ENCODE measurements at places on chromosomes 7 and 10.

GRCh38 chr10:23695825-23696420 is 257.0 kb downstream of the OTUD1 start:
- DNase-seq, result no peak

DNA sequence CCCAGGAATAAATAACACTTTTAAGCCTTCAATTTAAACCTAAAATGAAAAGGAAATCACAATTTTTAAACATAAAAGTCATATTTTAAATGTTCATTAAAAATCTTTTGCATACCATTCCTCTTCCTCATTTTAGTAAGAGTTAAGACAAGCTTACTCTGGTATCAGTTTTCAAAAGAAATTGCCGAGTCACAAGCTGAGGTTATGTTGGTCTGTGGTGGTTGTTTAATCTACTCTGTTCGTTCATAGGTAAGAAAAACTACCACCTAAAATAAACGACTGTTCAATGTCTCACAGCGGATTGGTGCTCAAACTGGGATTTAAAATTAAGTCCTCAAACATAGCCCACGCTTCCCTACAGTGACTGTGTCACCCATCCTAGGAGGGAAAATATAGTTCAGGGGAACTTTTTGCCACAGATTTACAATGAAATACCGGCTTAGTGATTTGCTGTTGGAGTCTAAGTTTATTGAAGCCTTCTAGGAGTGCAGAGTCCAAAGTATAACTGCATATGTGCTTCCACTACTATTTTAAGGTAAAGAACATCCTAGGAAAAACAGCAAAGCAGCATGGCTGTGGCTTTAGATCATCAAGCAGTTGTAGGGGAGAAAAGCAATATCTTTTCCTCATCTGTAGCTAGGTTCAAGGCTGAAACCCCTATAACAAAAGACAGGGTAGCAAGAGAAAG is 61.1 kb downstream of the GNAT3 start:
- DNase-seq, result no peak

DNA sequence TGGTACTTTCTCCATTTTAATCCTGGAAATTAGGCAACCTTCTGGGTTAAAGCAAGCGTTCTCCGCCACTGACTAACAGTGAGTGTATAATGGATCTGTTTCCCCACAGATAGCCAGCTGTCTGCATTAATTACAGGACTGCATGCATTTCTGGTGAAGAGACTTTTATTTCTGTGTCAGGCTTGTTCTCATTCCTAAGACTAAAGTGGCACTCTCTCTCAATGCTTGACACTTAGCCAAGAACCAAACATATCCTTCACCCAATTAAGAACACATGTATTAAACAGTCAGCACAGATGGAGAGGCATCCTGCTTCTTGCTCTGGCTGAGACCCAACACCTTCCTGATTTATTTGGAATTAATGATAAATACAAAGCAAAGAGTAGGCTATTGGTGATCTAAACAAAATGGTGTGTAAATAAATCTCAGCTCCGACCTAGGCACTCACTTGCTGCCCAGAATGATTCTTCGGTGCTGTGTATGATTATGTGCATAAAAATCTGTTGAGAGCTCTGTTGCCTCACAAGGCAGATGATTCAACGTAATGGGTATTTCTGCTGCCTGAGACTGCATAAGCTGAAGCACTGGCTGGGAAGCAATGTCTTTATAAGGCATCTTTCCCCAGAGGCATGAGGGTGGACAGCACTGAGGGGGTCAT is 16.8 kb downstream of the CALU start:
- DNase-seq, result no peak

DNA sequence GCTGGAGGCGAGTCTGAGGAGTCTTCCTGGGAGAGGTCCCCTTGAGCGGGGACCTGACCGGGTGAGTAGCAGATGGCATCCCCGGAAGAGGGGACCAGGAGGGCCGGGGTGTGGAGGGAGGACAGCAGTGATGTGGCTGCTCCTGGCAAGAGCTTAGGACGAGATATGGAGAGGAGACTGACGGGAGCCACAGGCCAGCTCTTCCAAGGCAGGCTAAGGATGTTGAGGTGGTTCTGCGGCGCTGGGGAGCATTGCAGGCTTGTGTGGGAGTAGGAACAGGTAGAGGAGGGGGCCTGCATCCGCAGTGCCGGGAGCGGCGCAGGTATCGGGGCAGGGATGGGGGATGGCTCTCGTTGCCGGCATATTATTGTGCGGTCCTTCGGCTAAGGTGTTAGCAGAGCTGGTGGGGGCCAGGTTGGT is 76.7 kb upstream of the ANLN start:
- DNase-seq, result no peak

DNA sequence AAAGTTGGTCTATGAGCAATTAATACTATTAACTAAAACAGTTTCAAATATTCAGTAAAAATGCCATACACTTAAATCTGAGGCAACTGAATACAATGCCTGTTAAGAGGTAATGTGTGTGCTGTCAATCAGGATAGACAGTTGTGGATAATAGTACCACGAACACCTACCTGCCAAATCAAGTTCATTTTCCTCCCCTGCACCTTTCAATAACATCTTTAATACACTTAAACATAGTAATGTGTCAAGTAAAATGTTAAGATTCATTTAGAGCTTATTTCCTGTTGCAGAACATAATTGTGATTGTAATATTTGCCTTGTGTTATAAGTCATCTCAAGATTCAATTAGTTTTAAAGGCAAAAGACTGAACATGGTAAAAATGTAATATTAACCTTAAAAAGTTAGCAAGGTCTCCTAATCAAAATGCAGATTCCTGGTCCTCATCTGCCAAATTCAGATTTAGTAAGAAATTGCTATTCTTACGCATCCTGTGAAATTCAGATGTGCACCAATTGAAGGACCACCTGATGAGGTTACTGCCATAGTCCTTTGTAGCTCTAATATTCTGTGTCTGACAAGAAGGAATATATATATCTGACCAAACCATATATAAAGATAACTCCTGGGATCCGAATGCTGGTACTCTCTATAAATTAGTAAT is 37.1 kb downstream of the COL1A2 start:
- DNase-seq, result no peak

GRCh38 chr10:130654726-130655125 is 518.5 kb downstream of the GLRX3 start:
- no peak for DNase-seq

DNA sequence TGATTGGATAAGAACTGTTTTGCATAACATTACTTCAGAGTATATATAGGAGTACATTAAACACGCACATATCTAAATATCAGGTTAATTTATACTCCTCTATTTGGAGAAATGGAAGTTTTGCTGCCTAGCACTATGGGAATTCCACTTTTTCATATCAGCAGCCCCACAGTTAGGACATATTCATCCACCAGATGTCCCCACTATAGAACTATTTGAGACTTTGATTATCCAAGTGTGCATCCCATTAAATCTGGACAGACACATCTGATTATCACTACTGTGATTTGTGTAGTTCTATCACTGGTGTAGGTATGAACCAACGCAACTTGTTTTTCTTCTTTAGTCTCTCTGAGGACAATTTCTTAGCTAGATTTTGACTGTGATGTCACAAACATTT is 345.7 kb downstream of the THSD7A start:
- no peak for DNase-seq

GRCh38 chr10:73097305-73097670 is 622 bp upstream of the P4HA1 start:
- no peak for DNase-seq

DNA sequence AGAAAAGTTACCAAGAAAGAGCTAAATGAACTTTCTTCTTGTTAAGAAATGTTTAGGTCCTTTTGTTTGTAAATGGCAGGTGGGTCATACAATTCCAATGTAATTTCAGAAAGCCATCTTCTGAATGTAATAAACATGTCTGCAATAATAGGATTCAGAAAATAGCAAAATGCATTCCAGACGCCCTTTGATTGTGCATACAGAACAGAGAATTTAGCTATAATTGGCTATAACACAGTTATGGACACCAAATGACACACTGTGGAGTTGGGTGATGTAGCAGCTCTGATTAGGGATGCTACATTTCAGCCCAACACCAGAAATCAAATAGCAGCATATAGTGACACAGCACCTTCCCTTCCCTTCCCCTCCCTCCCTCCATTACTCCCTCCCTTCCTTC is 240.8 kb downstream of the SNX10 start:
- no peak for DNase-seq

DNA sequence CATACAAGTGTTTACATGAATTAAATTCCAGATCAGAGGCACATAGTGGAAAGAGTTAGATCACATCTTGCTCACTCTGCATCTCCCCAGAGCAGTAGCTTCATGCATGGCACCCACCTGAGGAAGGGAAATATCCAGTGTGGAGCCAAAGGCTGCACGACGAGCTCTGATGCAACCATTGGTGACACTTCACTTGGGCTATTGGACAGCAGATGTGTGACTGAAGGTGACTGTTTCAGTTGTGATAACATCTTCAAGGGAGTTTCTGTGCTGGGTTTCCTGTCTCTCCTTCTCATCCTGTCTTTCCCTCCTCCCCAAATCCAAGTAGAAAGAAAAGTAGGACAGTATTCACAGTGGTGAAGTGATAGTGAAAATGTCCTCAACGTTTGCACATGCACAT is 115.0 kb downstream of the TAF3 start:
- no peak for DNase-seq

DNA sequence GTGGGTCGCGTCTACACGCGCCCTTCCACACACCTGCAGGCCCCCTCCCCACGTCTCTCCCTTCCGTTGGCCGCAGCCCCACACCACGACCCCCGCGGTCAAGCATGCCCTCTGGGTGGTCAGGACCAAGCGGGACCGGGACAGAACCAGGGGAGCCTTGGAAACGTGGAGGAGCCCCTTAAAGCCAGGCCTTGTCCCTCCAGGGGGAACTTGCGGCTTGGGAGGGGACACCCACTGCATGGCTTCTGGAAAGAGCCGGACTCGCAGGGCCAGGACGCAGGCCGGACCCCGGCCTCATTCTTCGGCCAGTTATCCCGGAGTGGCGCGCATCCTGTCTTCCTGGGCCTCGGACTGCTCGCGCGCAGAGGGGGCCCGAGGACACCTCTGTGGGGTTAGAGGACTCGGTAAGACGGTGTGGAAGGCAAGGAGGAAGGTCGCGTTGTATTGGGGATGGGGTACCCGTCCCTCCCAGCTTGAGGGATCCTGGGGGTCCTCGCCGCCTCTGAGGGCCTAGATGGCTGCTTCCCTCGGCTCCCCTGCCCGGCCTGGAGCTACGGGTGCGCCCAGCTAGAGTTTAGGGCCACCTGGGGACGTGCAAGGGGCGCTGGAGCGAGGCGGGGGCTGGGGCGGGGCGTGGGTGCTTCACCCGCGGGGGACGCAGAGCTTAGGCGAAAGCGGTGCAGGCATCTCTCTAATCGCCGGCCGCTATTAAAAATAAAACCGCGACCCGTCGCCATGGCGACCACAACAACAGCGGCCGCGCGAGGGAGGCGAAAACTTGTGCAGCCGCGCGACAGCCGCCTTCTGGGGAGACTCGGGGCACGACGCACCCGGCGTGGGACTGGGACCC is 1.8 kb upstream of the PDGFA start:
- no peak for DNase-seq

GRCh38 chr7:69732203-69732602 is 133.9 kb downstream of the AUTS2 start:
- no peak for DNase-seq

GRCh38 chr10:60148266-60148840 is 241.3 kb downstream of the ANK3 start:
- DNase-seq, result no peak

DNA sequence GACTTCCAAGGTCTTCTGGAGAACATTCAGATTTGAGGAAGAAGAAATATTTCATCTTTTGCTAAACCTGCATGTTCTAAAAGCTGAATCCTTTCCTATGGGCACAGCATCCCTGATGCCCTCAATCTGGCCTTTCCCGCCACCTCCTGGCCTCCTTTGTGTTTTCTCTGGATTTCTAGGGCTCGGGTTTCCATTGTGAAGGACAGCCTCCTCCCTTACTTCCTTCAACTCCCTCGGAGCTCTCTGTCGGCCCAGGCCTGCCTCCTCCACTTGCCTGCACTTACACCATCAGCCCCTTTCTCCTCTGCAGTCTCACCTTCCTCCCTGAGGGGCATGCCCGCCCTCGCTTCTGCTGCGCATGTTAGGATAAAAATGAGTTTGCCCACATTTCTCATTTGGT is 75.4 kb downstream of the WIPF3 start:
- no peak for DNase-seq

DNA sequence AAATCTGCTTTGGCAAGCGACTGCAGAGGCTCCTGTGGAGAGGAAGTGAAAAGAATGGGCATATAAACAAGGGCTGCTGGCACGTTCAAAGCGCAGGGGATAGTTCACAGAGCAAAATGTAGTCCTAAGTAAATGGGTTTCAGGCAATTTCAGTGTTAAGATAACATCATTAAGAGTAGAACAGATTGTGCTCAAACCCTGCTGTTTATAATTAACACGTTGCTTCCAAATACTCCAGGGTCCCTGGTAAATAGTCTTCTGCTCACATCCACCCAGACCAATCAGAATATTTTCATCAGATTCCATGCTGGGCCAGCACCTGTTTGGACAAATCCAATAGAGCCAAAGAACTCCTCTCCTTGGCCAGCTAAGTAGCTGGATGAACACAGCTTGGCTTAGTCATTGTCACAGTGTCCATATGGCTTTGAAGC is 81.4 kb downstream of the ORC5 start:
- no peak for DNase-seq

DNA sequence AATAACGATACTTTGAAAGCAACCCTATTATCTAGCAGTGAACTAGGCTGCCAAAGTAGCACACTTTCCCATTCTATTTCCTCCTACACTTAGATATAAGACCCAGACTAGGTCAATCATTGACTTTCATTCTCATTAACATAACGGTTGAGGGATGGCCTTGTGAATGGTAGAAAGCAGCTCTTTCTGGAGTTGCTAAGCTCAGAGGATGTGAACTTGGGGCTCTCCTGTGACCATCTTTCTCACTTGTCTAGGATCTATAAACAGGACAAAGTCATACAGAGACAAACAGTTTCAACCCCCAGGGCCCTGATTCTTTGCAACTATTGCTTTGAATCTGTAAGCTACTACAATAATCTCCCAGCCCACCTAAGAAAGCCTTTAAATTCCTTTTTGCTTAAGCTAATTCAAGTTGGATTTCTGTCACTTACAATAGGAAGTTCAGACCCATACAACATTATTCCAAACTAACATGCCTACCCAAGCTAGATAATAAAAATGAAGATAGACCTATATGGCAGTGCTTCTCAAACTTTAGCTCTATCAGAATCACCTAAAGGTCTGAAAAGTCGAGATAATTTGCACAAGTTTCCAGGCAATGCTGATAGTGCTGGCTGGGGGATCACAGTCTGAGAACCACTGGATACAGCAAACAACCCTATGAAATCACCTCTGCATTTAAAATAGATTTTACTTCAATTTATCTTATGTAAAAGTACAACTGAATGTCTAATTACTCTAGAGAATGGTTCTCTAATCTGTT is 16.7 kb downstream of the P4HA1 start:
- DNase-seq, result no peak

- DNase-seq, result no peak
Measured at GRCh38 chr7:10460474-10460873, 513.2 kb upstream of the PHF14 start.

- no peak for DNase-seq
Measured at GRCh38 chr10:93701866-93702209, 554 bp downstream of the FRA10AC1 start.

All from stimulated activated CD4-positive, alpha-beta T cell treated with anti-CD3 and anti-CD28 coated beads, TNF-alpha, amount 100 ng/mL, for 4 hours (primary cell).